ENCODE measurements at places on chromosomes 6 and 20.

DNA sequence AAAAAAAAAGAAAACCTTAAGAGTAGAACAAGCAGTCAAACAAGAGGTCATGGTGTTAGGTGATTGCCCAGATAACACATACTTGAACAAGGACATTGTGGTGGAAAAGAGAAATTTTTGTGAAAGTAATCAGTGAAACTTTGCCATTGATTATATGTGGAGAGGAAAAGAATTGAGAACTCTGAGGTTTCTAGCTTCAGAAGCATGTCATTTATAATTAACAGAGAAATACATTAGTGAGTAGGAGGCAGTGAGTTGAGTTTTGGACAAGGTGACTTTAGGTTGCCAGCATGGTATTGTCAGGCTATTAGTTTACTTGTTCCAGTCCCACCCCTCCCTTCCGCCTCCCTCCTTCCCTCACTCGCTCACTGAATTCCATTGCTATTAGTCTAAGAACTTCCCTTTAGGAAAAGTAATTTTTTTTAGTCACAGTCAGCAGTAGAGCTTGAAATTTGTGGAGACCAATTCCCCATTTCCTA is 17.2 kb downstream of the TAB2 start:
- peaks cover 44% of the 10 kb centered on the region for H3K4me1 ChIP-seq
- H3K36me3 ChIP-seq = no peaks in the 10 kb centered on the region
- no peak overlapping the region for H3K27ac ChIP-seq
- no peak overlapping the region for H3K4me3 ChIP-seq
- no peaks in the 10 kb centered on the region for H3K27me3 ChIP-seq

GRCh38 chr6:84804720-84805119 is 40.3 kb upstream of the TBX18 start:
- no peak overlapping the region for H3K27ac ChIP-seq
- no peak for DNase-seq
- H3K27me3 ChIP-seq = no peaks in the 10 kb centered on the region
- H3K4me3 ChIP-seq = no peak overlapping the region
- H3K4me1 ChIP-seq = no peaks in the 10 kb centered on the region
- H3K36me3 ChIP-seq = no peaks in the 10 kb centered on the region

DNA sequence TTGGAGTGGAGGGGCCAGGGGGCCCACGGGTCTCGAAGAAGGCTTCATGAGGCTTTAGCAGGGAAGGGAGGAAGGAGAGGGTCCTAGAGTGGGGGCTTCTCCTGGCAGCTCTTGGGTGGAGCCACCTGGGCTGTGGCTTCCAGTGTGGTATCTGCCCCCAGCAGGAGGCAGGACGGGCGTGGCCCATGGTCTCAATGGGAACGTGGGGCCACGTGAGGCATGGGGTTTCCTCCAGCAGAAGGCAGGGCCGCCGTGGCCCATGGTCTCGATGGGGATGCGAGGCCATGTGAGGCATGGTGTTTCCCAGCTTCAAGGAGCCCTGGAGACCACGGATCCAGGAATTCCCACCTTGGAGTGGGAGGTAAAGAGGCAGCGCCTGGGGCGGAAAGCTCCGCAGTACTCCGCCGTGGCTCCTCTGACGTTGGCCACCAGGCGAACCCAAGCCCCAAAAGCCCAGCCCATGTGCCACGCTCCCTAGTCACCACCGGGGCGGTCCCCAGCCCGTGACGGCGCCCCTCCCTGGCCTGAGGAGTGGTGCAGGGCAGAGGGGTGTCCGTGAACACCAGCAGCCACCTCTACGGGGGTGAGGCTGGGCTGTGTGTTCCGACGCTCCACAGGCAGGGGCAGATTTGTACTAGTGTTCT is 62.0 kb upstream of the GATA5 start:
- DNase-seq = no peak
- no peaks in the 10 kb centered on the region for H3K27me3 ChIP-seq
- no peak overlapping the region for H3K4me3 ChIP-seq
- H3K36me3 ChIP-seq = no peaks in the 10 kb centered on the region
- H3K4me1 ChIP-seq = peaks cover 28% of the 10 kb centered on the region
- no peak overlapping the region for H3K27ac ChIP-seq

GRCh38 chr6:170114187-170114945 is 176.5 kb downstream of the DLL1 start:
- H3K4me1 ChIP-seq = no peaks in the 10 kb centered on the region
- peak; percentile 32 for DNase-seq
- H3K27ac ChIP-seq = no peak overlapping the region
- H3K36me3 ChIP-seq = no peaks in the 10 kb centered on the region
- no peaks in the 10 kb centered on the region for H3K27me3 ChIP-seq

GRCh38 chr6:74250161-74250818 is 554.3 kb downstream of the CD109 start:
- H3K4me3 ChIP-seq = no peak overlapping the region
- H3K27me3 ChIP-seq = no peaks in the 10 kb centered on the region
- no peaks in the 10 kb centered on the region for H3K4me1 ChIP-seq
- H3K36me3 ChIP-seq = no peaks in the 10 kb centered on the region

DNA sequence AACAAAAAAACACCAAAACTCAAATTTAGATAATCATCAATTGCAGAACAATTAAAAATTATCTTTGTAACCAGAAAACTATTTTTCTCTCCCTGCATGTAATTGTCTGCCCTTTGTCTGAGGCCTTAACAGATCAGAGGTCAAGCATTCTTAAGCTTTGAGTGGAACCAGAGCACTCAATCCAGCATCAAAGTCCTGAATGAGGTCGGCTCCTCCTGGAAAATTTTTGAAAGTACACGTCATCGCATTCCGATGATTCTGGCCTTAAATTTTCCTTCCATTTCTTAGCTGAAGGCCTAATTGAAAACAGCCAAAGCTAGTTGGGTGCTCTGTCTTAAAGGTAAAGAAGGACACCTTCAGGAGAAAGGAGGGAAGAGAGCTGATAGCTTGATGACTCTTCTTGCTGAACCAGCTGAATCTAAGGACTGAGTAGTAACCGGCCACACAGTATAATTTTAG is 510.2 kb upstream of the SULF2 start:
- no peak for DNase-seq
- H3K4me1 ChIP-seq = peaks cover 27% of the 10 kb centered on the region
- H3K36me3 ChIP-seq = no peaks in the 10 kb centered on the region
- no peak overlapping the region for H3K4me3 ChIP-seq
- peak overlapping the region; percentile 45 for H3K27ac ChIP-seq
- H3K27me3 ChIP-seq = no peaks in the 10 kb centered on the region

DNA sequence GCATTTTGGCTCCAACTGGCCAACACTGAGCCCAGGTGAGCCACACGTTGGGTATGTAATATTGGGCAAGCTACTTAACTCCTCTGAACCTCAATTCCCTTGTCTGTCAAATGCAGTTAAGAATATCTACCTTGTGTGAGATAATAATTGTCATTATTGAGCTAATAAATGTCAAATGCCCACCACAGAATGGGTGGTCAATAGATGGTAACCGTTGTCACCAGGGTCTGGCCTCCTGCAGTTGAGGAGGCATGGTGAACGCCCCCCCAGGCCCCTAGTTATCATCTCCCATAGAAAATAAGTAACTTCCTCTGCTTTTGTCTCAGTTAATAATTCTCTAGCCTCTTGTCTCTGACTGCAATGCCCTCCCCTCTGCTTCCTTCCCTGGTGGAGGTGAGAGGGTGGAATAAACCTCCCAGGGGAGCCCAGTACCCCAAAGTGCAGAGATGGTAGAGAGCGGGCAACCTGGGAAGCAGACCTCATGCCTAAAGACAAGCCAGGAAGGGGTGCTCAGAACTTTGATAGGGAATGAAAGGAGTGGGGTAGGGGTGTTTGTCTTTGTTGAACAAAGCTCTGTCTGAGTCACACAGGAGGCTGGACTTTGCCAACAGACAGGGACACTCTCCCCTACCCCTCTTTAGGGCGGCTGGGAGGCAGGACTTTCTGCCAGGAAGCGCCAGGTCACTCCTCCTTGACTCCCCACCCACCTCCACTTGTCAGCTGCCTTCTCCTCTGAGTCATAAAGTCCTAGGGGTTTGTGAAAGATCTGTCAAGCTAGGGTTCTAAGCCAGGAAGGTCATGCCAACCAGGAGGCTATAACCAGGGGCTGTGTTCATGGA is 1.3 kb upstream of the UNC5CL start:
- H3K36me3 ChIP-seq = no peaks in the 10 kb centered on the region
- H3K27me3 ChIP-seq = no peaks in the 10 kb centered on the region
- H3K4me1 ChIP-seq = no peaks in the 10 kb centered on the region
- no peak overlapping the region for H3K27ac ChIP-seq
